ENCODE measurements at places on chromosomes 4 and X.

DNA sequence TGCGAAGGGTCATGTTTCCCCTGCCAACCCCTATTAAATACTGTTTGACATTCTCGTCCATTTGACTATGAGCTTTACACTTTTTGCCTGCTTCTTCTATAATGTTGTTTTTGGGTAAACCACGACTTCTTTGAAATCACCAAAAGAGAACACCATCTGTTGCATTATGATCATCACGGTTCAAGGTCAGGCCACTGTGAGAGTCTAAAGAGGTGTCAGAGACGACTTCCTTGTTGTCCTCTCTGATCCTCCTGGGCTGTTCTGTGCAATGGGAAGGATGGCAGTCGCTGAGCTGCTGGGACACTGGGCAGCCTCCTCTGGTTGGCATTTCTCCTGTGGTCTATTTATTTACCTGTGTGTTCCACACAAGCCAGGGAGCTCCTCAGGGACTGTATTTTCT, 137.5 kb downstream of the RASL11B start:
- DNase-seq = no peak

- DNase-seq = no peak
These were observed 22.7 kb upstream of the SPACA5B start for GRCh38 chrX:48107717-48108116.

GRCh38 chrX:108299704-108300103, 138.5 kb downstream of the COL4A6 start:
- DNase-seq = no peak

DNA sequence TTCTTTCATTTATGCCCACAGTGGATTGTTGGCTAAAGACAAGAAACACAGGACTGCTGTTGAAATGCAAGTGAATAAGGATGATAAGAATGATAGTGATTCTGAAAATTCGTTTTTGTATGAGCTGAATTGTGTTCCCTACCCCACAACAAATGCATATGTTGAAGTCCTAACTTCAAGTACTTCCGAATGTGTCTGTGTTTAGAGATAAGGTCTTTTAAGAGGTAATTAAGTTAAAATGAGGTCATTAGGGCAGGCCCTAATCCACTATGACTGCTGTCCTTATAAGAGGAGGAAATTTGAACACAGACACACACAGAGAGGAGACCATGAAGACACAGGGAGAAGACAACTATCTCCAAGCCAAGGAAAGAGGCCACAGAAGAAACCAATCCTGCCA, 126.6 kb upstream of the ACSL4 start:
- DNase-seq = no peak

GRCh38 chr4:142095886-142096605, 459.7 kb downstream of the IL15 start:
- no peak for DNase-seq

GRCh38 chrX:149570668-149571067, 16.6 kb downstream of the MAGEA9B start:
- DNase-seq = no peak

DNA sequence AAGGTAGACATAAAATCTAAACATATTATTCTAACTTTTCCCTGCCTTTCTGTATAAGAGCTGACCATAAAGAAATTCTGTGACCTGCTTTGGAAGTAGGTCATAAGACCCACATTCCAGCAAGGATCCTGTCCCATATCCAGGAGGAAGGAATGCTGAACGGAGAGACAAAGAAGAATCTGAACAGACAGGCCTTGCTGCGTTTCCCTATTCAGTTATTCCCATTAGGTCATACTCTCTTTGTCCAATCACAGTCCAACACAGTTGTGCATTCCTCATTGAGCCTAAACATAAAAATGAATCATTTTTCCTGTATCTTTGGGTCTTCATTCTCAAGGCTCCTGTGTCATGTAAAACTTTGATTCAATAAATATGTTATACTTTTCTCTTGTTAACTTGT, 287.6 kb upstream of the TAPT1 start:
- no peak for DNase-seq

DNA sequence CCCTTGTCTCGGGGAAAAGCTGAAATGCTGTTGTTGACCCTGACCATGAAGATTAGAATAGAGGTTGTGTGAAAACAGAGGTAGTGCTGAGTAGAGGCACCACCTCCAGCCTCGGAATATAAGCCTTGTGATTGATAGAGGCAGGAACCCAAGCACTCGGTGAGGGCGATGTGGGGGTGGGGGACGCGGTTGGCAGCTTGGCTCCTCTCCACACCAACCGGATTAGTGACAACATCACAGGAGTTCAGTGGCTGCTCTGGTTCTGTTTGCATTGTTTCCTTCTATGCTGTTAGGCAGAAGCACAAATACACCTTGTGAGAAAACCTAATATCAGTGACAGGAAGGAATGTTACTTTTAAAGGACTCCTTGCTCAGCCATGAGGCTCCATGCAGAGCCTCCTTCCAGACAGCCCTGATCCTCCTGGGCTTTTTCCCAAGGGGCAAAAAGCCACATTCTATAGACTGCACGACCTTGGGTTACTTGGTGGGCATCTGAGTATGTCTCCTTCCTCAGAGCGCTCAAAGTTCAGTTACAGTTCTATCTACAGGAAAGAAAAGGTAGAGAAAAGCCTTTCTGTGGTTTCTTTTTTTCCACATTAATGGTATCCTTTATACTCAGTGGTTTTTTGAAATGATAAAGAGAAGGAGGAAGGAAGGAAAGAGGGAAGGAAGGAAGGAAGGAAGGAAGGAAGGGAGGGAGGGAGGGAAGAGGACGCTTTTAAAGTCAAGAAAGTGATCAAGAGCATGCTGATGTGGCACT, 150.4 kb upstream of the NOCT start:
- no peak for DNase-seq

- no peak for DNase-seq
These were observed 1.8 kb downstream of the SLC38A5 start for GRCh38 chrX:48468247-48468671.

DNA sequence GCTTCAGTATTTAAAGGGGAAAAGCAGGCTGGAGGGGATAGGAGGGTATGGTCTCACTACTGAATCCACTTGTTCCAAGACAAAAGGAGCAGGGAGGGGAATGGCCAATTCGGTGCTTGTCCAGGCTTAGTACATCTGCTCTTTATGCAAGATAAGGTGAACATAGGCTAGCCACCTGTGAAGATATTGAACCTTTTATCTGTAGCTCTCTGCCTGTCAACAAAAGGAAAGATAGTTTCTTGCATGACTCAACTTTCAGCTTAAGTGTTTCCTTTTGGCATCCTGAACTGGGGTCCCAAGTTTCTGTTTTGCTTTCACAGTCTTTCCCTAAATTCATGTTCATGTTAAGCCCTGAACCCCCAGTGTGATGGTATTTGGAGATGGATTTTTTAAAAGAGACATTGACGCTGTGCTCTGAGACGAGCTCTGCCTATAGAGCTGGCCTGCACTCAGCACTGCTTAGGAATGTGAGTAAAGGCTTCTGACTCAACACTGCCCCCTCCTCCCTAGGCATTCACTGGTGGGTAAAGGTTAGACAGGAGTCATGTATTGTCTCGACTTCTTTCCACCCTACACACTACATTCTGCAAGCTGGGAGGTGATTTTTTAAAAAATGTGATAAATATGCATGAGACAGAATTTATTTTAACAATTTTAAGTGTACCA, 28.2 kb downstream of the FAM149A start:
- DNase-seq = no peak

DNA sequence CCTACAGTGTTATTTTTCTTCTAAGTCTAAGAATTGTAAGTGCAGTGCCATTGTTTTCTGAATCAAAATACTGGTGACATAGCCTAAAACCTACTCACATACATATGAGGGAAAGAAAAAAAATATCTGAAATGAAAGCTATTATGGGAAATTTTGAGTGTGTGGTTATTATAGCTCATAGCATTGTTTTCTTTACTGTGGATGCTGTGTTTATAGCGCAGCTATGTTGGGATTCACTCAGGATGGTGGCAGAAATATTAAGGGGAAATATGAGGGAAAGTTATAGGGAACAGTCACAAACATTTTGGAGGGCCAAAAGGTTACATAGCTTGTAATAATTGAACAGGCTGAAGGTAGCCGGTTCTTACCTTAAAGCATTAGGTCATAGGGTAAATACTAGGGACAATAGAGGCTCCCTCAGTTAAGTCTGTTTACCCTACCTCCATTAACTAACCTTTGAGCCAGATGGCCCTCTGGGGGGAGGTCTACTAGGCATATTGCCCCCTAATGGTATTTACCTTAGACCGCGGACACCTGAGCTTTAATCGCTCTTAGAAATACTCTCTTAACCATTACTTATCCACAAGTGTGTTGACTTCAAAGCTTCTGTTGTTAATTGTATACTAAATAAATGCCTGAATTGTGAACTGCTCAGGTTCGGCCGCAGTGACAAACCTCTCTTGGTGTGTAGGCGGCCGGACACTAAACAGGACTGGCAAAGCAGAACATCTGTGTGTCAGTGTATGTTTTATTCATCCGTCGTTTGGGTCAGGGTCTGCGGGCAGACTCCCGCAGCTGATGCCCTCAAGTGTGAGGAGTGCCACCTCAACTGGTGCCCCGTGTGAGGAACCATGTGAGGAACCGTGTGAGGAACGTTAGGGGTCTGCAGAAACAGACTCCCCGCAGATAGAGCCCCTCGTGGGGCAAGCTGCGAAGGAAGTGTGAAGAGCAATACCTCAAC, 21.3 kb upstream of the SULT1B1 start:
- no peak for DNase-seq

DNA sequence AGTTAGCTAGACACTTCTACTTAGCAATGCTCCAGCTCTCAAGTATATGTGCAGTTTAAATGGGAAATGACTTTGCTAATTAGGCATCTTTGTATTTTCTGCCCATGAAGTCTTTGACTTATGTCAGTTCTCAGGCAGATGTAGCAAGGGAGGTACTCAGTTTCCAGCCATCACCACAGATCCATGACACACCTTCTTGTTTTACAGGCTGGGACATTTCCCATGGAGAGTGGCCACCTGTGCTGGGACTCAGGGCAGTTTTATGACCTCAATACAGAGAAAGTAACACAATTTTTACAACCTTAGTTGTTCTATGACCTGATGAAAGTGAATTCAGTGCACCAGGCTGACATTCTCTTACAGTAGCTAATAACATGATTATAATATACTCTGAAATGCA, 280.7 kb upstream of the GK2 start:
- DNase-seq = no peak

DNA sequence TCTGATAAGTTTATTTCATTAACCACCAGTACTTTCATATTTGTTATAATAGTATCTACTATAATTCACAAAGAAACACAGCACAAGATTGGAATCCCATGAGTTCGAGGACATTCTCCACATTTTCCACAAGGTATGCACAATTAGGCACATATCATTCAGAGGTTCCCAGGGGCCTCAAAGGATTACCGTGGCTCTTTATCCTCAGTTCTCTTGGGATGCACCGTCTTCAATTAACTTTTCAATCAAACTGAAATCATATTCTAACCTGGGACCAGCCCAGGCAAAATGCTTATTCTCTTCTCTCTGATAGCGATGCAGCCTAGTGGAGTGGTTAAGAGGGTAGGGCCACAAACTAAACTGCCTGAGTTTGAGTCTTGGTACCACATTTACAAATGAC, 242.6 kb upstream of the RASGEF1B start:
- DNase-seq = no peak

- no peak for DNase-seq
These were observed 47.9 kb downstream of the COX18 start for GRCh38 chr4:73021634-73022033.

All from substantia nigra (tissue), 51 donors.